Stimulated activated CD8-positive, alpha-beta memory T cell treated with anti-CD3 and anti-CD28 coated beads, Interleukin-15, amount 100 ng/mL, for 4 hours (primary cell): ENCODE measurements at places on chromosomes 5 and 9.

DNA sequence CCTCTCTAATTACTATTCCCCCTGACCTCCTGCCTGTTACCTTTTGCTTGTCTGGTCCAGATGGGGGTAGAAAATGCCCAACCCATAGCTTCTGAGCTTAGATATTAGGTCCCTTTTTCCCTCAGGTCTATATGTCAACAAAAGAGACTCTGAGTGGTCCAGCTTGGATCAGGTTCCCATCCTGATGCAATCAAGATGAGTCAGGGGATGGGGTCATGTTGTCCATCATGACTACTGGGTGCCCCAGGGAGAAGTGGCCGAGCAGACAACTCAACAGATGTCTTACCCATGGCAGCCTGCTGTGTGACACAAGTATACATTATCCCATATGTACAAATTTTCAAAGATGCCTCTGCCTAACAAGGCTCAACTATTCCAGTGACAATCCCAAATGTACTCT lies 9.1 kb upstream of the ANKH start:
- DNase-seq: no peak

DNA sequence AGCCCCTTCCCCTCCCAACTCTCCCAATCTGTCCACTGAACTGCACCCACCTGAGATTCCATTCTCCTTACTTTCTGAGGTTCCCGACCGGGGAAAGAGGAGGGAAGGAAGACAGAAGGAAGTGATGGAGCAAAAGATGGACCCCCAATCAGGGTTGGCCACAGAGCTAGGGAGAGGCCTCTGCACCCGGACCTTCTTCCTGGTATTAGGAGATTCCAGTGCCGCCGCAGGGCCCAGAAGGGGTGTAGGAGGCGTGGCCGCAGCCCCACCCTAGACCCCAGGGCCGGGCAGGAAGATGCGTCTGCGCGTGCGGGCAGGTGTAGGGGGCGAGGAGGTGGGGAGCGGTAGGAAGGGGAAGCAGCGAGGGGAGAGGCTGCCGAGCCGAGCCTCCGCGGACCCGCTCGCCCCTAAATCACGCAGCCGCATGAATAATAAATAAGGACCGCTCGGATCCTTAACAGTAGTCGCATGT lies 104.2 kb upstream of the MVB12B start:
- no peak for DNase-seq

GRCh38 chr5:122921826-122922225 lies 76.4 kb downstream of the SNX24 start:
- DNase-seq: no peak

DNA sequence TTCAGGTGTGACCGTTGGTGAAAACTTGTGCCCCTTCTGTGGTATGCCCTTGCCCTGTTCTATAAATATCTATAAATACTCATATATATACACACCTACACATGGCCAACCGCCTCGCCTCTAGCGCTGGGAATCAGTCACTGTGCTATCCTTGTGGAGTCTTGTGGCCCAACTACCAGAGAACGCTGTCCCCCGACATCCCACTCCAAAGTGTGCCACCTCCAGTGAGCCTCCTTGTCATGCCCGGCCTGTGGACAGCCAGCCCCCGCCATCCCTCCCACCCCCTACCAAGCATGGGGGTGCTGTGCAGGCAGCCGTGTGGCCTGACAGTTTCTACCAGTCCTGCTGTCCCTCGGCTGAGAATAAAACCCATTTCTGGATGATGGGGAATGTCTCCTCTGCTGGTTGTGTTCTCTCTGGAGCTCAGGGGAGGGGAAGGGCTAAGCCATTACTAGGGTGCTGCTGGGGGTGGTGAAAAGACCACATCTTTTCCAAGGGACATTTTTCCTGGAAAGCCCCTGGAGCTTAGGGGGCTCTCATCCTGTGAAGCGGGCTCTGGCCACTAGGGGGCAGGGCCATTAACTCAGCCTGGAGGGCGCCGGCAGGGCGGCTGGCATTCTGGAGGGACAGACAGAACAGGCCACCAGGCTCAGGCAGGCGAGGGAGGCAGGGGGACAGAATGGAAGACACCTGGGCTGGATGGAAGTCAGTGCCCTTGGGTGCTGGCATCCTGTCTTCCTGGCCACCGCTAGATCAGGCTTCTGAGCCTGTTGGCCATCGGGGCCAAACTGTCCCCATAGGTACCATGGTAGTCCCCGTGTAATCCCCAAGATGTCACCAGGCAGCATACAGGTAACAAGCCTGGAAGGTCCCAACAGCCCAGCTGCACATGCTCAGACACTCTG lies 20.7 kb downstream of the GOLGA2 start:
- peak; percentile 16 for DNase-seq

- DNase-seq: no peak
Observed at GRCh38 chr9:130897848-130898551, 1.4 kb upstream of the QRFP start.

DNA sequence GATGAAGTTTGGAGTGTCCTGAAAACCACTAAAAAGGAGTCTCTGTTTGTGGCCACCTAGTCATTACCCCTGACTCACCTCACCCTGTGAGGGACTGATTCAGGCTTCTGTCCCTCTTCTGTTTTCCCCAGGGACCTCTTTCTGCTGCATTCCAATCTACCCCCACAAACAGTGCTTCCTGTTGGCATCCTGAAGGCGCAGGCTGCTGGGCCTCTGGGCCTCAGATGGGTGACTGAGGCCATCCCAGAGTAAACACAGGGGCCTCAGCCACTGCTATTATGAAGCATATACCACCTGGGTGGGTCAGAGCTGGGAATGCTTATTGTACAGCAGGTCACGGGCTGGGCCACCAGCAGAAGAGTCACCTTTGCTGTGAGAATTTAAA lies 20.0 kb downstream of the MORN5 start:
- DNase-seq: no peak

DNA sequence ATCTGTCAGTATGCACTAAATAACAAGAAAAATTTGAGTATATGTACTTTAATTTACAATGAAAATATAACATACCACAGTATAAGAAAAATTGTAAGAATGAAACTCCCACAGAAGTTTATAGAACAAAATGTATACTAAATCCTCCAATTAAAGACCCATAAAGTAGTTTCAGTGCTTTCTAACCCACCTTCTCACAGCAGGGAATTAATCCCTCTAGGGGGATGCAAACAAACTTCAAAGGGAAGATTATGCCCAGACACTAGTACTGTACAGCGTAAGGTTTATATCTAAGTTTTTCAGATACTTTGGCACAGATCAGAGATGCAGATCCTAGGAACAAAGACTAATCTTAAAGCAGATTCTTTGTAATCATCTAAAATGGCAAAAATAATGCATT lies 57.2 kb downstream of the DENND1A start:
- DNase-seq: no peak

- no peak for DNase-seq
Observed at GRCh38 chr9:1201262-1201661, 151.1 kb downstream of the DMRT2 start.

GRCh38 chr9:98442114-98442513 lies 186.7 kb upstream of the TBC1D2 start:
- no peak for DNase-seq

DNA sequence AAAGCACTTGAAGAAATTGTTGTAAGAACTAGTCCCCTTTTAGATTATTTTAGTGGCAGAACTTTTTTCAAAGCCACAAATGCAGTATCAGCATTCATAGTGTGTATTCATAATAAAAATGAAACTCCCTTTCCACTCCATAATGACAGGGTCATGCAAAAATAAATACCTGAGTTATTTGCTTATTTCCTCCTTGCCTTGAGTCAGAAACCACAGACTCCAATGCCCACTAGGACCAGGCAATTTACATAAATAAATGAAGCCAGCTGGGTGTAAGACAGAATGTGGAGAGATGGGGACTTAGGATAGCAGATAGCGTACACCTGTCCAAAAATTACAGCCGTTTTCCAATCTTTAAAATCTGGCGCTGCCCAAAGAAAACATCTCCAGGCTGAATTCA lies 417.8 kb downstream of the TMEM161B start:
- DNase-seq: no peak

- DNase-seq: no peak
Observed at GRCh38 chr5:60346393-60346792, 353.6 kb downstream of the DEPDC1B start.

DNA sequence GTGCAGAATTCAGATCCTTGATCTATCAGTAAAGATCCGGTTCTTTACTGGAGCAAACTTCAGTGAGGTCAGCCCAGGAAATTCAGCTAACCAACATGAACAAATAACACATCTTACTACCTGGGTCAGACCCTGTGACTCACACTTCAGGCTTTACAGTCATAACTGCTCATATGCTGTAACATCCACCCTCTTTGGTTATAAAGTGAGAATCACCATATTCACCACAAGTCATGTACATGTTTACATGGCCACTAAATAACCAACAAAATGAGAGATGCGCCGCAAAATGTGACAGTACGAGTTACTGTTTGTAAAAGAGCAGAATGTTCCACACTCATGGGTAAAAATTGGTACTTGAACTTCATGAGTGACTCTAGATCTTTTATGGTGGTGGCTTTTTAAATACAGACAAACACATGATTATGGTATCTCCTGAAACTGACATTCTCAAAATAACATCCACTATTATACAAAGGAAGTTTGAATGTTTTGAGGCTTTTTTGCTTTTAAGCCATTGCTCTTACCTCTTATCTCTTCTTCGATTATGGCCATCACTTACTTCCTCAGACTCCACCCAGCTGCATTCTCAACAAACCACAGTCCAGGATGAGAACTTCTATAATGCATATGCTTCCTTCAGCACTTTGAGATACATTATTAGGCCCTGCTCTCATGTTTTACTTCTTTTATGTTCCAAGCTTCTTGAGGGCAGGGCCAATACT lies 516.6 kb downstream of the RAB3C start:
- DNase-seq: no peak

DNA sequence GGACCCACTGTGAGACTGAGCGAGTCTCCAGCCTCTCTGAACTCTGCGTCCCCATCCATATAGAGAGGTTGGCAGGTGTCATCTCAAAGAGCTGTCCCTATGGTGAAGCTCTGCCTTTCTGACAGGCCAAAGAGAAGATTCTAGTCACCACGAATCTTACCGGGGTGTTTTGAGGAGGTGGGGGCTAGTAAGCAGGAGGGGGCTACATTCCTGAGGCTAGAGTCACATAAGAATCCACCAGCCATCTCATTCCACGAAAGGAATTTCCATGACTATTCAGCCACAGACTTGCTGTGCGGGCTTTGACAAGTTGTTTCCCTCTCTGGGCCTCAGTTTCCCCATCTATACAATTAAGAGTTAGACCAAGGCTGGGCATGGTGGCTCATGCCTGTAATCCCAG lies 16.3 kb downstream of the PDGFRB start:
- DNase-seq: no peak

GRCh38 chr5:19555876-19556275 lies 432.1 kb downstream of the CDH18 start:
- no peak for DNase-seq

DNA sequence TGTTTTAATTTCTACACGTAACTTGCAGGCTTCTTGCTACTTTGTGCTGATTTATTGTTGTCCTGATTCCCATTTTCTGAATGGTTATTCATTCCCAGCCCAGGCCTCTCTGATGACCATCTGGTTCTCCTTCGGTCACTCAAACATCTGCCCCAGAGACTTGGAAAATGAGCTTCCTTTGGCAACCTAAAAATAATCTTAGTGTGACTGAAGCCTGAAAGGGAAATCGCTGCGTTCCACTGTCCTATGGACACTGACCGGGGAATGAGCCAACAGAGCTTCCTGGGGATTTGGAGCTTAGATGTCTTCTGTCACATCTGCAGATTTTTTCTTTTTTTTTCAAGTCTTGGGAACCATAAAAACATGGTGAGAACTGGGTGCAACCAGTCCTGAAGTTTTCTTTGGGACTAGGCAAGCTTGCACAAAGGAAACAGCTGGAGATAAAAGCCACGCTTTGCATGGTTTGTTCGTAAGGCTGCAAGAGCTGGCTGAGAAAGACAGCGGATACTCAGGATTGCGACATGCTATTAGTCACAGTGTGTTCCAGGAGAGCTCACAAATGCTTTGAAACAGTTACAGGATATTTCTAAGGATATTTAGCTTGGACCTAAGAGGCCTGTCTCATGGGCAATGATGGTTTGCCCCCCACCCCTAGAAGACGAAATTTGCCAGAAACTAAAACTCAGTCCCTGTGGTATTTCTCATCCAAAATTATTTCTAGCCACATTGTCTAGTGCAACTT lies 146.2 kb downstream of the GOLPH3 start:
- DNase-seq: no peak

DNA sequence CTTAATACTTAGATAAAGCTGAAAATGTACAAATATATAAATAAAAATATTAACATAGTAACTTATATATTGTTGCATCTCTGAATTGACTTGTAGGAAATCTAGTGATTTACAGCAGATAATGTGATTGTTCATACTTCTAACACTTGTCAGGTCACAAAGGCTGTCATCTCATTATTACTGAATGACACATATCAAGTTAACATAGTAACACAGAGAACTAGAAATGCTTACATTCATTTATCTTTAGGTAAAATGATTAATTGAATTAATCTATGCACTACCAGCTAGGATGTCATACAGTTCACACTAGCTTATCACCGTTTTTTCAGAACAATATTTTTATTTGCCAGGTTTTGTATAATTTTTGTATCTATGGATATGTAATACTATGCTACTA lies 189.8 kb upstream of the SH3GL2 start:
- DNase-seq: no peak

DNA sequence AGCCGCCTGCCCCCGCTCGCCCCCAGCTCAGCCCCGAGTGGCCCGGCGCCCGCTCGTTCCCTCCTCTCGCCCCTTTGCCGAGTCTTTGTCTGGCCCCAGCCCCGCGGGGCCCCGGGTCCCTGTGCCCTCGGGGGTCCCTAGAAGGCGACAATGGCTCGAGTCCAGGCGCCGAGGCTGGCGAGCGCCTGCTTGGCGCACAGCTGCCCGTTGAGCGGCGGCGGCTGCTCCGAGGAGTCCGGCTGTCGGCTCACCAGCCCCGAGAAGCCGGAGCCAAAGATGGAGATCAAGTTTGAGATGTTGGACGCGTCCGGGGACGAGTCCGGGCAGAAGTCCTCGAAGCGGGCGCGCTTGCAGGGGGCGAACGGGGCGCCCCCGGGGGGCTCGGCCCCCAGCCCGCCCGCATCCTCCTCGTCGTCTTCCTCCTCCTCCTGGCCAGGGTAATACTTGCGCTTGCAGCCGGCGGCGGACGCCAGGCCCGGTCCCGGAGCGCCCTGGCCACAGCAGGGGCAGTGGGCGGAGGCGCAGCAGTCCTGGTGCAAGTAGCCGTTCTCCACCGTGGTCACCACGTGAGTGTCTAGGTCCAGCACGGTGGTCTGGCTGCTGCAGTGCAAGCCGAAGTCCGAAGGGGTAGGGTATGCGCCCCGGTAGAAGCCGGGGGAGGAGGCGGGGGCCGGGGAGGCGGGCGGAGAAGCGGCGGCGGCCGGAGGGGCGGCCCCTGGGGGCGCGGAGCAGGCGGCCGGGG lies 1.2 kb downstream of the IER5L start:
- DNase-seq: peak; percentile 6

- no peak for DNase-seq
Observed at GRCh38 chr5:131607418-131607817, 27.6 kb downstream of the RAPGEF6 start.

DNA sequence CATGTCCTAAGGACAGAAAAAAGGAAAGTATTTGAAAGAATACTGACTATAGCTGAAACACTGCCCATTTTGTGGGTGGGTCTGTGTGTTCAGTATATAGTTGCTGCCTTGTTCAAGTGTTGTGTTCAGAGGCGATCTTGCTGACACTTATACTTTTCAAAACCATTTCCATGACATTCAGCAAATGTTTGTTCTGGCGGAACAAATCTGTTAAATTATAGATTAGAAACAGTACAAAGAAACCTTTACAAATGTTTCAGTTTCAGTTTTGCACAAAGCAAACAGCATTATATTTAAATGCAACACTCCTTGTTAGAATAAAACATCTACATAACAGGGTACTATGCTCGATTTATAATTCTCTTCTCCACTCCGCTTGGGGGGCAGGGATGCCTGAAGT lies 2276.3 kb downstream of the MAT2B start:
- DNase-seq: no peak

GRCh38 chr9:89814340-89815040 lies 209.7 kb downstream of the GADD45G start:
- no peak for DNase-seq
